Islet precursor cell (in vitro differentiated cells): ENCODE measurements at places on chromosomes 6 and 20.
A peak's percentile ranks its signal among the peaks of the same experiment; 100 is the strongest.

GRCh38 chr6:145809211-145809610 lies 5.4 kb downstream of the FBXO30 start:
- DNase-seq, result no peak

DNA sequence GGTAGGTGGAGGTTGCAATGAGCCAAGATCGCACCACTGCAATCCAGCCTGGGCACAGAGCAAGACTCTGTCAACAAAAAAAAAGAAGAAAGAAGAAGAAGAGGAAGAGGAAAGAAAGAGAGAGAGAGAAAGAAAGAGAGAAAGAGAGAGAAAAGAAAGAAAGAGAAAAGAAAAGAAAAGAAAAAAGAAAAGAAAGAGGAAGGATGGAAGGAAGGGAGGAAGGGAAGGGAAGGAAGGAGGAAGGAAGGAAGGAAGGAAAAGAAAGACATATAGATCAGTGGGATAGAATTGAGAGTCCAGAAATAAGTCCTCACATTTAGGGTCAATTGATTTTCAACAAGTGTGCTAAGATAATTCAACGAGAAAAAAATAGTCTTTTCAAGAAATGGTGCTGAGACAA lies 34.0 kb upstream of the SH3BGRL2 start:
- no peak for DNase-seq

DNA sequence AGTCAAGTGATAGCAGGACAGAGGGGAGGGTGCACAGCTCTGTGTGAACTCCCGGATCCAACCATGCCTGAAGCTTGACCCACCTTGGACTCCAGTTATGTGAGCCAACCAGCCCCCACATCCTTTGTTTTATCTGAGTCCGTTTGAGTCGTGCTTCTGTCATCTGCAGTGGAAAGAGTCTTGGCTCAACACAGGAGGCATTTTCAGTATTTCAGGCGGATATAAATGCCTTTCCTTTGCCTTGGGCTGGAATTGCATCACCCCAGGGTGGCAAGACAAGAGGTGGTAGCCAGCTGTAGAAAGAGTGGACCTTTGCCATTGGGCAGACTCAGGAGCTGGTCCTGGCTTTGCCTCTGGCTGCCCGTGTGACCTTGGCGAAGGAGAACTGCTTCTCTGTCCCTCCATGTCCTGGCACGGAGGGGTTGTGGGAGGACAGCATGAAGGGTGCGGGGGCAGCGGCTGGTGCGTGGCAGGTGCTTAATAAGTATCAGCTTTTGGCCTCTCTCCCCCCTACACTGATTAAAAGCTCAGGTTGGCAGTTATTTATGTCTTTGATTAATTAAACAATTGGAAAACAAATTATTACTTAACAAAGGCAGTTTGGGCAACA lies 42.6 kb upstream of the APCDD1L start:
- DNase-seq, result no peak

DNA sequence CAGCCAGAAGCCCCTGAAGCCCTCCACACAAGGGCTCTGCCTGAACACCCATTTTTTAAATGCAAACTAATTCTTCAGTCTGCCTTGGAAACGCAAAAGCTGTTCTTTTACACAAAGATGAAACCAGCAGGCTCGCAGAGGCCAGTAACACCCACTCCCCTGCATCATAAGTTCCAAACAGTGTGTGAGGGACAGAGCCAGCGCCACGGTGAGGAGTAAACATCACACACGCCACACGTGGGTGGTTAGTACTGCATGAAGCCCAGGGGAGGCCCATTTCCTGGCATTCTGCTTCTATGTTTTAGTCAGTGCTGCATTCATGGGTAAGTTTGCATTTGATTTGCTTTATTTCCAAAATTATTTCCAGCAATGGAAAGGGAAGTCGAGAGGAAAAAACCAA lies 217.7 kb upstream of the RIN2 start:
- DNase-seq, result no peak

GRCh38 chr6:110990840-110991576 lies 9.2 kb downstream of the RPF2 start:
- DNase-seq, result no peak

- DNase-seq, result no peak
Observed at GRCh38 chr6:33958526-33959328, 154.9 kb upstream of the MLN start.

GRCh38 chr6:88013554-88013953 lies 34.1 kb upstream of the SPACA1 start:
- no peak for DNase-seq

DNA sequence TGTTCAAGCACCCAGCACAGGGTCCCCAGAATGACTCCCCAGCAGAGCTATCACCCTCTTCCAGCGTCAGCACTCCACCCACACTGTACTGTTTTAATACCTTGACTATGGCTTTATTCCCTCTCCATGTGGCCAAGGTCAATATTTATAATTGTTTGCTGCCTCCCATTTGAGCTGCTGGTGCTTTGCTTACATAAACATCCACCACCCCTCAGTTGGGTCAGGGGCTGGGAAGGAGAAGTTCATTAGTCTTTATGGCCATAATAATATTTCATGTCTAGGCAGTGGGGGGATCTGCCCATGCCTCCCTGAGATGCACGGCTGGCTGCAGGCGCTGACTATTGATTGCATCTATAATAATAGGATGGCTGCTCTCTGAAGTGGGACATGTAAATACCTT lies 41.8 kb upstream of the SAYSD1 start:
- DNase-seq, result no peak

GRCh38 chr6:108252055-108252454 lies 8.8 kb downstream of the SNX3 start:
- peak; percentile 63 for DNase-seq

DNA sequence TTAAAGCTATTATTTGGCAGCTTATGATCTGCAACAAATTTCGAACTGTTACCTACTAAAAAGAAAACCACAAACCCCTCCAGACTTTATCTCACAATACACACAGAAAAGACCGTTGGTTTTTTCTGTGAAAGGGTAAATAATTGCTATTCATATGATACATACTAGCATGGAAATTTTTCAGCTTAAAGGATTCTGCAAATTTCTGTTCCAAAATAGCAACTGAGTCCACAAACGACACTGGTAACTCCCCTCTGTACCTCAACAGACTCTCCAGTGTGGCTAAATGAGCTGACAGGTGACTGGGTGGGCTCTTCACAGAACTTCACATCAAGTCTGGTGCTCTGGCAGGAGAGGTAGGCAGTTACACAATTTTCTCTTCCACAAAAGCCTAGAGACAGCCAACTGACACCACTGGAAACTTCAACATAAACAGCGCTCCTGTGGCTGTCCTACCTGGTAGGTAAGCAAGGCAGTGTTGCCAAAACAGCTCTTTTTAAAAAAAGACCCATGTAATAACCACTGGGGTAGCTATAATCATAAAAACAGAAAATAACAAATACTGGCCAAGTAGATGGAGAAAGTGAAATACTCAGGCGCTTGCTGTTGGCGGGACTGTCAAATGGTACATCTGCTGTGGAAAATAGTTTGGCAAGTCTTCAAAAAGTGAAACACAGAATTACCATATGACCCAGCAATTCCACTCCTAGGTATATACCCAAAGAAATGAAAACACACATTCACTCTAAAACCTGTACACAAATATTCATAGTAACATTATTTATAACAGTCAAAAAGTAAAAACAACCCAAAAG lies 37.8 kb downstream of the ELOVL5 start:
- DNase-seq, result no peak

GRCh38 chr6:121335087-121336008 lies 1.1 kb upstream of the TBC1D32 start:
- no peak for DNase-seq

GRCh38 chr6:3752531-3753227 lies 1.2 kb upstream of the PXDC1 start:
- peak; percentile 58 for DNase-seq

DNA sequence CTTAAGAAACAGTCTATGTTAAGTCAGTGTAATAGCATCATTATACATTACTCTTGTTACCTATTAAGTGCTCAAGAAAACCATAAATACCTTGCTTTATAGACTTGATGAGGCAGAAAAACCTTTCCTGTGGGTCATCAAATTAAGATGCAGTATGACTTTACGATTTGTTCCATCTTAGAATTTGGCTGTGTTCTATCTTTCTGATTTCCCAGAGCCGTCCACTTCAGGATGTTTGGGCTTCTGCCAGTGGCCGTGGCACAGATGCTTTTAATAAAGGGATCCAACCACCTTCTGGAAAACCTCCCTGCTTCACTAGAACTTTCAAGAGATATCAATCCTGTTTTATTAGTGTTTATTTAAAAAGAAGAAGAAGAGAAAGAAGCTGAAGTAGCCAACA lies 71.2 kb downstream of the PDE7B start:
- DNase-seq, result no peak

DNA sequence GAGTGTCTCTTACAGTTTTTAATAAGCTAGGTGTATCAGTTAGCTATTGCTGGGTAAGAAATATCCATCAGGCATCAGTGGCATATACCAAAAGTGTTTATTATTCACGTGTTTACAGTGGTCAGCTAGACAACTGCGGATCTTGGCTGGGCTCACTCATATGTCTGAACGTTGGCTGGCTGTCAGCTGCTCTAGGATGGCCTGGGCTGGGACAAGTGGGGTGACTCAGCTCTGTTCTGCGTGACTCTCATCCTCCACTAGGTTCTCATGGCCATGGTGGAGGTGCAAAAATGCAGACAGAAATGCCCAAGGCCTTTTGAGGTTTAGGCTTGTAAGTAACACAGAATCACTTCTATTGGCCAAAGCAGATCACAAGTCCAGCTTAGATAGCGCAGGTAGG lies 22.0 kb downstream of the ZNF341 start:
- peak; percentile 68 for DNase-seq

GRCh38 chr6:145453376-145453775 lies 281.9 kb downstream of the EPM2A start:
- no peak for DNase-seq

GRCh38 chr6:5173810-5174209 lies 86.9 kb downstream of the LYRM4 start:
- no peak for DNase-seq

GRCh38 chr20:44113618-44114376 lies 73.2 kb downstream of the JPH2 start:
- peak; percentile 46 for DNase-seq

DNA sequence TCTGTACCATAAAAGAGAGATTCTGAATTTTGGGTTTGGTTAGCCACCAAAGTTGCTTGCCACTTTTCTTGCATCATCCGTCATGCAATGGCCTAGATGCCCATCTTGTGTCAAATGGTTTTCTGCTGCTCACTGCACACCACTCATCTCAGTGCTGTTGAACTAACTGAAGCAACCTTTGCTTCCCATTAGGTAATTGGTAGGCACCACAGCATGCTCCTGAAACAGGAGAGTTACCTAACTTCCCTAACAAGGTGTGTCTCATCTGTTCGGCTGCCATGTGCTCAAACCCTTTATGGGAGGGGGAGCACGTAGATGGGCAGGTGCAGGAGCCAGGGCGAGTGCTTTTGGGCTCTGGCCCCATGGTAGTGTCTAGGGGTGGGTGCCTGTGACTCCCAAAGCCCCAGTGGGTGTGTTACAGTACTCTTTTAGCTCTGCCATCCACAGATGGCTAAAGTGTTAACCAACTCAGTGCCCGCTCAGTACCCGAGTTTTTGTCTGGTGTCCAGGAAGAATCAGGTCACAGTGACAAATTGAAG lies 147.4 kb upstream of the SPACA1 start:
- DNase-seq, result no peak

DNA sequence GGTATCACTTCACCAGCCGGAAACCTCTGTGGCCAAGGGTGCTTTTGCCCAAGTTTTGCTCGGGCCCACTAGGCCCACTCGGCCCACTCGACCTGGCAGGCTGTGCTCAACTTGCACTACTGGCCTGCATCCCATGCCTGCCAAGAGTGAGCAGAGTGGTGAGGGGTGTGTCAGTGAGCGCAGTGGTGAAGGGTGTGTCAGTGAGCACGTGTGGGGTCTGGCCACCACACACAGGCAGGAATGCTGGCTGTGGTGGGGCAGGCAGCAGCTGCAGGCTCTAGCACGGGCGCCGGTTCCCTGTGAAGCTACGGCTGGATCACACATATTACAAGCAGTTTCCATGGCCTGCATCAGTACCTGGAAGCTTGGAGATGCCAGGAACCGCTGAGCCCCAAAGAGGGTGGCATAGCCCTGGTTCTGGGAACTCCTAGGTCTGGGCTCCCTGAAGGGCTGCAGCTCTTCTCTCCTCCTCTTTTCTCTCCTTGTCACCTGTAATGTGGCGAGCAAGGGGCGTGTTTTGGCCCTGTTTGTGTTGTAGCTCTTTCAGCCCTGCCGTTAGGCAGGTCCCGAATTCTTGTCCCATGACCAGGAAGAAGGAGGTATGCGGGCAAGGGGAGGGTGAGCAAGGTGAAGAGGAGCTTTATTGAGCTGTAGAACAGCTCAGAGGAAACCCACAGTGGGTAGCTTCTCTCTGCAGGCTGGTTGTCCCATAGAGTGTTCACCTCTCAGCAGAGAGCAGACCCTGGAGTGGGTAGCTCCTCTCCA lies 51.0 kb upstream of the CLDN20 start:
- peak; percentile 72 for DNase-seq

GRCh38 chr6:122953766-122954165 lies 42.3 kb upstream of the CLVS2 start:
- no peak for DNase-seq

GRCh38 chr6:3157131-3157933 lies at the start of gene TUBB2A:
Gene TUBB2A (minus strand): TSS chr6:3157544. CDS start chr6:3157463, 81 bp downstream.
- DNase-seq, result peak; percentile 86

DNA sequence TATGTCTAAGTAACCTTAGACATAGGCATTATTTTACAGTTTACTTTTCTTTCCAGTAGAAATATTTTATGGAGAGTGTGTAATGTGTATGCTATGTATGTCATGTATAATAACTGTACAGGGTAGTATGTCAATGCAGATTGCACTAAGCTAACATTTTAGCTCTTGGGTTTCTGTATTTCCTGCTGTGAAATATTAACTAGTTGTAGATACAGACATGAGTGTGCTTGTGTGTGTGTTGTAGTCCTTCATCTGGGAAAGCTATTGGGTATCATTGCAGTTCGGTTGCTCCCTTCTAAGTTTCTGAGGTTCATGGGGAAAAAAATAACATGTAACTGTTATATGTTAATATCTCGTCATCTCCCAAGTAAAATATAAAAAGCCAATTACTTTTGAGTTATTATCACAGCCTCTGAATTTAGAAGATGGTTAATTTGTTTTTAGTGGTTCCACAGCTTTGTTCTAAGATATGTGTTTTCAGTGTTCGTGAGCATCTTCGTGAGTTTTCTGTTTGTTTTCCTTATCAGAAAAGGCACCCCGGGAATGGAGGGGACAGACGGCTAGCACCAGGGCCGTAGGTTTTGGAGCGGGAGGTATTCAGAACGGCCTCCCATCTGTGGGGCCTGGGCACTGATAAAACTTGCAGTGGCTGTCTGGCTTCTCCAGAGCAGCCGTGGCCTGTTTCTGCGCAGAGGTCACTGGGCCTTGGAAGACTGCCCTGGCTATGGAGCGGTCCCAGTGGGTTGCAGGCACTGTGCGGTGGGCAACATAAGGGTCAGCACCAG lies 215.0 kb downstream of the ARID1B start:
- no peak for DNase-seq

- no peak for DNase-seq
Observed at GRCh38 chr20:34512266-34512954, 3.8 kb upstream of the DYNLRB1 start.
